Jurkat, Clone E6-1 (cell line): ENCODE measurements at places on chromosomes 16 and 17.

- peak; percentile 55 for DNase-seq
These were observed 313.3 kb upstream of the XYLT1 start for GRCh38 chr16:17784073-17784472.

DNA sequence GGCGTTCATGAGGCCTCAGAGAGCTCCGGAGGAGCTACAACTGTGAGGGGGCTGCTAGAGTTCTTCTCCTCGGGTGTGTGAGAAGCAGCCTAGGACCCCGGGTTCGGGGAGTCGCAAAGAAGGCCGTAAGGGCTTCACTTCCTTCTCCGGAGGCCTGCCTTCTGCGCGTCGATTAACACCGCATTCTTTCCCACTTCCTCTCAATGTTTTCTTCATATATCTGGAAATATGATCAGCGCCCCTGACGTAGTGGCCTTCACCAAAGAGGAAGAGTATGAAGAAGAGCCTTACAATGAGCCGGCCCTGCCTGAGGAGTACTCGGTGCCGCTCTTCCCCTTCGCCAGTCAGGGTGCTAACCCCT is 449 bp downstream of the SMCR8 start:
- DNase-seq: peak; percentile 25

DNA sequence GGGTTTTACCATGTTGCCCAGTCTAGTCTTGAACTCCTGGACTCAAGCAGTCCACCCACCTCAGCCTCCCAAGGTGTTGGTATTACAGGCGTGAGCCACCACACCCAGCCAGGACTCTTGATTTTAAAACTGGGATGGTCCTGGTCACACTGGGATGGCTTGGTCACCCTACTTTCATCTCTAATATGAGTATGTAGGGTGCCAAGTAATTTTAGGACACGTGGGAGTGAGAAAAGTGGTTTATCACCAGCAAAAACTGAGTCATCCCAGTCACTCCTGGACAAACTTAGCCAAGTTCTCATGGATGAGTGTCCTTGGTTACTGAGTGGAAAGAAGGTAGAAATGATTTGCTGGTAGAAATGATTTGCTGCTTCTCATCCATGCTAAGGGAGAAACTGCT is 9.9 kb downstream of the CLEC19A start:
- DNase-seq: no peak

DNA sequence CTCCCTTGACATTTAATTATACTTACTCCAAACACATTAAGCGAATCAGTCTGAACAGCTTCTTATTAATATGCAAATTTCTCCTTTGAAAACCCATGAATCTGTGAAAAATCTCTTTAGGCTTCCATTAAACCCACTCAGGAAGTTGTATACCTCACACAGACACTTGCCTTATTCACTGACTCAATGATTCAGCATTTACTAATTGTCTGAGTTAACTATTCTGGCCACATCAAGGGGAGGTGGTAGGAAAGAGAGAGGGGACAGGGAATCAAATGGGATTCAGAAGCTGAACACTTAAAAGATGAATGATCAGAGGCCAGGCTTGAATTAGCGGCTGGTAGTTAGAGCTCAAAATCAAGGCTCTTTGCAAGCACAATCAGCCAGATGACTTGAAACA is 70.0 kb downstream of the HS3ST3A1 start:
- DNase-seq: no peak

GRCh38 chr16:21274172-21274726 is 3.8 kb downstream of the CRYM start:
- DNase-seq: no peak

DNA sequence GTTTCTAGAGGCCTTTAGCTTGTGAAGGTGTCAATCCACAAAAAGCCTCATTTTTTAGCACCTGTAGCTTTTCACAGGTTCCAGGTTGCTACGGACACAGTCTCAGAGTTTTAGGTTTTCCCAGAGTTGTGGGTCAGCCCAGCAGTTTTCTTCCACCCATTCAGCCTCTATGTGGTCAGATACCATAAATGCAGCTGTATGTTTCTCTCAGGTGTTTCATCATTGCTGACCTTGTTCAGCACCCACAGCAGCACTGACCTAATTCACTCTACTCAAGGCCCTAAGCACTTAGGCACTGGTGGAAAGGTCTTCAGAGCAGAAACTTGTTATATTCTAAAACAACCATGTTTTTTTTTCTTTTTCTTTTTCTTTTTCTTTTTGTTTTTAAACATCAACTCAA is 15.0 kb upstream of the SPACA3 start:
- DNase-seq: no peak

- DNase-seq: no peak
These were observed 110.7 kb upstream of the IRX3 start for GRCh38 chr16:54397190-54397835.

DNA sequence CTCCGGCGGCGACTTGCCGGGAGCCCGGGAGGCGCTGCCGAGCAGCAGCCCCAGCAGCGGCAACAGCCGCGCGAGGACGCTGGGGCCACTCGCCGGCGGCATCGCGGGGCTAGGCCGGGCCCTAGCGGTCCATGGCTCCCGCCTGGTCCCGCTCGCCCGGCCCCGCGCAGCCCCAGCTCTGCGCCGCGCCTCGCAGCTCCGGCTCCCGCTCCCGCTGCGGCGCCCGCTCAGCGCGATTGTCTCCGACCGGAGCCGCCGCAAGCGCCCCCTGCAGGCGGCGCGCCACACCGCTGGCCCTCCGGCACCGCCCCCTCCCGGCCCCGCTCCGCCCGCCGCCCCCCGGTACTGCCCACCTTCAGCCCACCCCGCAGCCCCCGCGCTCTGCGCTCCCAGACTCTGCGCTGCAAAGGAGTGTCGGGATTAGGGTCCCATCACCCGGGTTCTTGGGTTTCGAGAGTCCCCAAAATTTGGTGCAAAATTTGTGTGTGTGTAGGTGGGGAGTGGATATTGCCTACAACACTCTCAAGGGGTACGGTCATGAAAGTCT is at the start of gene FAM171A2:
FAM171A2 (minus strand) TSS at position 241 of the 547 bp plus-strand sequence; CDS start at position 102, 139 bp downstream.
- DNase-seq: no peak

DNA sequence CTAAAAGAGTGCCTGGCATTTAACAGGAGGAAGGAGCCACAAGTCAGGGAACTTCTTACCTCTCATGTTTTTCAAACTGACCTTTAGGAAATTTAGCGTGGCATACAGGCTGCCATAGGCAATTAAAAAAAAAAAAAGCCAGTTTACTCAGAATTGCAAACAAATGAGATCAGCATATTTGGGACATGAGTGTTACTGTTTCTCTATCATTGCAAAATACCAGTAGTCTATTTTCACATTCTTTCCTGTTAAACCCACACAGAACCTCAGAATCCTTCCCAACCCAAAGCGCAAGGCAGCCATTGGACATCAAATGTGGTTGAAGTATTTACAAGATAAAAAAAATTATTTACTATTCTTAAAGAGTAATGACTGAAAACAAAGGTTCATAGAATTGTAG is 366.4 kb upstream of the DYNLRB2 start:
- no peak for DNase-seq

DNA sequence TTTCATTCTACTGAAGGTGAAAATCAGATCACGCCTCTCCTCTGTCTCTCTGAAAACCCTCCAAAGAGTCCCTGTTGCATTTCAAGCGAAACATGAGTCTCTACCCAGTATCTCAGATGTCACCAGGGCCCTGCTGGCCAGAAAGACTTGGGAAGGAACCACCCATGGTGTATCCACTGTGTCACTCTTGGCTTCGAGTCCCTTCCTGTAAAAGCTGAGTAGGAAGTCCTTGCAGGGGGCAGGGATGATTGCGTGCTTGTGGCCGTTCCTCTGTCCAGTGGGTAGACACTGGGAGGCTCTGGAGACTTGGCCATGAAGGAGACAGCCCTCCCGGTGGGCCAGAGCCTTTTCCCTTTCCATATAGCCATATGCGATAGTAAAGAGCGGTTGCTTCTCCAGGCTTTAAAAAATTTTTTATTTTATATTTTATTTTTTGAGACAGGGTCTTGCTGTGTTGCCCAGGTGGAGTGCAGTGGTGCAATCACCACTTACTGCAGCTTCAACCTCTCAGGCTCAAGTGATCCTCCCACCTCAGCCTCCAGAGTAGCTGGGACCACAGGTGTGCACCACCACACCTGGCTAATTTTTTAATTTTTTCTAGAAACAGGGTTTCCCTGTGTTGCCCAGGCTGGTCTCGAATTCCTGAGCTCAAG is 19.0 kb upstream of the RMI2 start:
- no peak for DNase-seq

DNA sequence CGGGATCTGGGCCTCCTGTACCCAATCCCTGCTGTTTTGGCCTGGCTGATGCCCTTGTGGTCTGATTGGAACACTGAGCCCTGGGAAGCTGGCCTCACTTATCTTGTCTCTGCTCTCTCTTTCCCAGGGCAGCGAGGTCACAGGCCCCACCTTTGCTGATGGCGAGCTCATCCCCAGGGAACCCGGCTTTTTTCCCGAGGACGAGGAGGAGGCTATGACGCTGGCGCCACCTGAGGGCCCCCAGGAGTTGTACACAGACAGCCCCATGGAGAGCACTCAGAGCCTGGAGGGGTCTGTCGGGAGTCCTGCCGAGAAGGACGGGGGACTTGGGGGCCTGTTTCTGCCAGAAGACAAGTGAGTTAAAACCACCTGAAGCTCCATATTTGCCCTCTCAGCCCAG is 126.0 kb downstream of the RAB11FIP4 start:
- no peak for DNase-seq

- no peak for DNase-seq
These were observed 1.3 kb downstream of the HNF1B start for GRCh38 chr17:37743612-37743874.

GRCh38 chr16:47033176-47033575 is 59.7 kb upstream of the DNAJA2 start:
- no peak for DNase-seq

GRCh38 chr17:36846410-36847292 is 90.6 kb upstream of the LHX1 start:
- no peak for DNase-seq

- DNase-seq: no peak
These were observed 12.4 kb downstream of the FAM234A start for GRCh38 chr16:247027-247426.

DNA sequence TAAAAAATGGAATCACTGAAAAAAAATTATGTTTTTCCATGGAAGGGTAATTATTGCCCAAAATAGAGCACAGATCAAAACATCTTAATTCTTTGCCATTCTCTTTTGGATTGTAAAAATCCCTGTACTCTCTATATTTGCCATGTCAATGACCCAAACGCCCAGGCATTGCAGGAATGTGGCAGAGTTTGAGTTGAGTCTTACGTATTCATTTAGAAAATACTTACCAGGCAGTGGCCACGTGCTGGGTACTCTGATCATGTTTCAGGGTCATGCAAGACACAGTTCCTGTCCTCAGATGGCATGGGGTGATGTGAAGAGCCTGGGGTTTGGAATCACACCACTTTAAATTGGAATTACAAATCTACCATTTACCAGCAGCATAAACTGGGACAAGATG is 267.7 kb downstream of the ABCC12 start:
- DNase-seq: no peak

DNA sequence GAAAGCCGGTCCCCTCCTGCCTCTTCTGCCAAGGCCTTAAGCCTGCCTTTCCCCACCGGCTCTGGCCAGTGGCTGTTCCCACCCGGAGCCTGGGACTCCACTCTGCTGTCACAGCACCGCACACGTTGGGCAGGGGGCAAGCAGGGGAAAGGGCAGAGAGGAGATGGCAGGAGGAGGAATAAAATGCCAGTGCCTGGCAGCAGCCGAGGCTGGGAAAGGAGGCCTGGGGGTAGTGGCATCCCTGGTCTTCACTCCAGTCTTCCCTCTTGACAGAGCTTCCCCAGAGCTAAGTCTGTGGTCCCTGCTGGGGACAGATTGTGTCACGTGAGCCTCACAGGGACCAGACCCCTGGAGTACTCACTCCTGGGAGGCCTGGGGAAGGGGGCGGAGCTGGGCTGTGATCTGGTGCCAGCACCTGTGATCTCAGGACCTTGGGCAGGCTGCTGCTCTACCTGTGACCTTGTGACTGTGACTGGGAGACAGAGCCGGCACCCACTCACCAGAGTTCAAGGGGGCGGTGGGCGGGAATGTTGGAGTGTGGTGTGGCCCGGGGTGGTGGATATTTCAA is 97.2 kb upstream of the GSE1 start:
- no peak for DNase-seq

DNA sequence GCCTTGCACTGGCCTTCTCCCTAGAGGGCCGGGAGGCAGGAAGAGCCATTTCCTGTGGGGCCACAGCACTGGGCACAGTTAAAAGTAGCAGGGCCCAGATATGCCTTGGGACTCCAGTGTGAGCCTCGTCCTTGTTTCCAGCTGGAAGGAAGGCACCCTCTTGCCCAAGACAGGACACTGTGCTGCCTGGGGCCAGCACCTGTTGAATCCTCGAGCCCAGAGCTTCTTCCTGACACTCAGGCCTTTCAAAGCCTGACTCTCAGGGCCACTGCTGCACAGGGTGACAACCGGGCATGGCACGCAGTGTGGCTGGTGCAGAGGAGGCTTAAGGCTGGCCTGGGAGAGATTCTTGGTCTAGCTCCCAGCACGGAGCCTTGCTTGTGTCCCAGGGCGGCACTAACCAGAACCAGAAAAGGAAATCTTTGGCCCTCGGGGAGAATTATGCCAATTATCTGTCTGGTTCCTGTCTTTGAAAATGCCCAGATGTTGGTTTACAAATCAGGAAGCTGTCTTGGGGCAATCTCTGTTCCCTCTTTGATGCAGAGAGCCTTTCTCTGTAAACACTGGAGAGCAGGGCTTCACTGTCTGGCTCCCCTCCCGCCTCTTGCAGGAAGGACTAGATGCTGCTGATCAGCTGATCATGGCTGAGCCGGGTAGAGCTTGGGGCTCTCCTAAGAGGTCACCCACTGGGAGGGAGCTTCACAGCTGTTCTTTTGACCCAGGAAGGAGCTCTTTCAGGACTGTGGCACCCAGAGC is 11.1 kb downstream of the LDHD start:
- DNase-seq: no peak

GRCh38 chr16:78576941-78577340 is 477.5 kb downstream of the WWOX start:
- DNase-seq: no peak

DNA sequence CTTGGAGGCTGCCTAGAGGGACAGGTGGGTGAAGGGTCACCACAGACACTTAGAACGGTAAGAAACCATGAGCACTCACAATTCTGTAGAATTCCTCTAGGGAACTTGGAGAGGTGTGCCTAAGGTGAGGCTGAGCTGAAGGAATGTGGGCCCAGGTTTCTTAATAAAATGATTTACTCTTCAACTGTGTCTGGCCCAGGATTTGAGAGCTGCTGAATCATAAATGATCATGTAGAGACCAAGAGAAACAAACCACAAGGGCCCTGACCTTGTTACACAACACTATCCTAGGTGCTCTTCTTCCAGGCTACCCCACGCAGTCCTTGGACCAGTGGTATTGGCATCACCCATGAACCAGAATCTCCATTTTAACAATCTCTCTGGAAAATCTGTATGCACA is 27.7 kb downstream of the ZNF18 start:
- DNase-seq: no peak
